Activated CD4-positive, alpha-beta T cell treated with anti-CD3 and anti-CD28 coated beads, Interleukin-2, amount 50 U/mL, for 24 hours (primary cell): ENCODE measurements at places on chromosomes 7 and 10.

DNA sequence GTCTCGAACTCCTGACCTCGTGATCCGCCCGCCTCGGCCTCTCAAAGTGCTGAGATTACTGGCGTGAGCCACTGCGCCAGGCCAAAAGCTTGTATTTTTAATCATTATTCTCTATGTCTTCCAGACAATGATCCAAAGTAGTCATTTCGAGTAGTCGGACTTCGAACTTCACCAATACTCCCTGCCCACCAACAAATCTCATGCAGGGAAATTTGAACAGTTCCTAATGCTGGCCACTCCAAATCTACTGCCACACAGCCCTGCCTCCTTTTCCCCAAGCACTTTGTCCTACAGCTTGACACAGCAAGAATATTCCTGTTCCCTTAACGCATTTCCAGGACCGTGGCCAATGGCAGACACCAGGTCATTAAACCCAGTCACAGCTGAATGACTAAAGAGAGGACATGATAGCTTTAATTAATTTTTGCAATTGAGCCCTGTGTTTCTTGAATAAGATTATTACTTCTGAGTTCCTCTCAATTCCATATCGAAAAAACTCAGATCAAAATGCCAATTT lies 142.3 kb upstream of the NRP1 start:
- DNase-seq = no peak

GRCh38 chr7:125511310-125511709 lies 581.7 kb upstream of the POT1 start:
- DNase-seq = no peak

GRCh38 chr10:62306663-62307062 lies 38.0 kb upstream of the RTKN2 start:
- DNase-seq = no peak

DNA sequence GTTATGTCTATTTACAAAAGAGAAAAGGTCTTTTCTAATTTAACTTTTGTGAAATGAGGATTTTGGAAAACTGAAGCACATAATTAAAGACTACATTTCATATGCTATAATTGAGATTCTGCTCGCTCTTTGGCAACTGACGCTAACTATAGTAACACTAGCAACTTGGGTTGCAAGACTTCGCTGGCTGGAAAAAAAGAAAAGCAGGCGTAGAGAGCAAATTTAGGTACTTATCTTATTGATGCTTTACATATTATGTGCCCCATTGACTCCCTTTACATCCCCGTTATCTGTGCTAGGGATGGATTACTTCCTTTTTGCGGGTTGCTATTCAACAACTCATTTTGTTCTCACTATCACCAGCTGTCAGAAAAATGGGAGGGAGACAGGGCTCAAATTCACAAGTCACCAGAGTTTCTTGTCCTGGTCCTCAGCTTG lies 10.5 kb downstream of the SEMA3C start:
- no peak for DNase-seq

DNA sequence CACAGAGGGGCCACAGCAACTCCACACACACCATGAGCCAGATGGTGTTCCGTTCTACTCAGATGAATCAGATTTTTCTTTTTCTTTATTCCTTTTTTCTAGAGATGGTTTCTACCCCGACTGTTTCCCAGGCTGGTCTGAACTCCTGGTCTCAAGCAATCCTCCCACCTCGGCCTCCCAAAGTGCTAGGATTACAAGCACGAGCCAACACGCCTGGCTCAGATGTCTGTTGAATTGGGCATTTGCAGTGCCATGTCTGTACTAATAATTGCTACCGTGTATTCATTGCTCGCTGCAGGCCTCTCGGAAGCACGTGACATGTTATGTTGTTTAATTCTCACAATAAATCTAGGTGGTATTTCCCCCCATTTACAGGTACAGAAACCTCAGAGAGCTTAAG lies 67.2 kb downstream of the RABGEF1 start:
- DNase-seq = no peak

- DNase-seq = no peak
These were observed 120.4 kb downstream of the MALRD1 start for GRCh38 chr10:19169041-19169440.

DNA sequence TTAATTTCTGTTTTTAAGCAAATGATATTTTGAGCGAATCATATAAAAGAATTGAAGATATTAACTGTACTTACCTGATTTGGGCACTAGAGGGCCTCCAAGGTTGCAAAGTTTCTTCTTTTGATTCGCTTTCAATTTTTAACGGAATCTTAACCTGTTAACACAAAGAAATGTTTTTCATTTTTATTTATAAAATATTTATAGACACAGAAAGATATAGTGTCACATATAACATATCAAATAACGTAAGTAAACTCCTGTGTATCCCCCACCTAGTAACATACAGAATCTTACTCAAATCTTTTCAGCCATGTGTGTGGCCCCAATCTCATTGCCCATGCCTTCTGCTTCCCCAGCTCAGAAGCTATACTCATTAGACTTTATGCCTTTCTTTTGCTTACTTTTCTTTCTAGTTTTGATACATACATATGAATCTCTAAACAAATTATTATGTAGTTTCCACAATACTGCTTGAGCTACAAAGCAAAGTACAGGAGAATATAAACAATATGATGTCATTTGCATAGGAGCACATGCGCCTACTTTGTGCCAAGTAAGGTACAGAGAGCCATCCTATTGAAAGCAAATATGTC lies 49.5 kb upstream of the ZPBP start:
- no peak for DNase-seq

GRCh38 chr7:24038993-24039392 lies 245.0 kb upstream of the NPY start:
- DNase-seq = no peak

- no peak for DNase-seq
These were observed 57.0 kb downstream of the PHTF2 start for GRCh38 chr7:77855371-77856083.

- peak; percentile 53 for DNase-seq
These were observed 815 bp downstream of the GIMAP8 start for GRCh38 chr7:150451097-150451793.

DNA sequence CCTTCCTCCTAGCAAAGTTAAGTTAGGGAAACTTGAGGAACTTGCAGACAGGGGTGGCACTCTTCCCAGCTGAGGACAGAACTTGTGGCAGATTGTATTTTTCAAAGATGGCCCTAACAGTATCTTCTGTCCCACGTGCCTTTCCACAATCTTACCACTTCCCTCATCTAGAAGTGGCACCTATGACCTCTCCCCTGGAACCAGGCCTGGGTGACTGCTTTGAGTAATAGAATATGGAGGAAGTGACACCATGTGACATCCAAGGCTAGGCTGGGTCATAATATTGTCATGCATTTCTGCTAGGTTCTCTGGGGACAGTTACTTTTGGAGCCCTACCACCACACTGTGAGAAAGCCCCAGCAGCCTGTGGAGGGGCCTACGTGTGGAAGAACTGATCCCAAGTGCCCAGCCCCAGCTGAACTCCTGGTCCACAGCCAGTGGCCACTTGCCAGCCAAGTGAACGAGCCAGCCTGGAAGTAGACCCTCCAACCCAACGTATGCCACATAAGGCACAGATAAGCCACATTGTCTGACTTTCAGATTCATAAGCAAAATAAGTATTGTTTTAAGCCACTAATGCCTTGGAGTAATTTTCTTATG lies 193.7 kb downstream of the PTPN20 start:
- DNase-seq = no peak

DNA sequence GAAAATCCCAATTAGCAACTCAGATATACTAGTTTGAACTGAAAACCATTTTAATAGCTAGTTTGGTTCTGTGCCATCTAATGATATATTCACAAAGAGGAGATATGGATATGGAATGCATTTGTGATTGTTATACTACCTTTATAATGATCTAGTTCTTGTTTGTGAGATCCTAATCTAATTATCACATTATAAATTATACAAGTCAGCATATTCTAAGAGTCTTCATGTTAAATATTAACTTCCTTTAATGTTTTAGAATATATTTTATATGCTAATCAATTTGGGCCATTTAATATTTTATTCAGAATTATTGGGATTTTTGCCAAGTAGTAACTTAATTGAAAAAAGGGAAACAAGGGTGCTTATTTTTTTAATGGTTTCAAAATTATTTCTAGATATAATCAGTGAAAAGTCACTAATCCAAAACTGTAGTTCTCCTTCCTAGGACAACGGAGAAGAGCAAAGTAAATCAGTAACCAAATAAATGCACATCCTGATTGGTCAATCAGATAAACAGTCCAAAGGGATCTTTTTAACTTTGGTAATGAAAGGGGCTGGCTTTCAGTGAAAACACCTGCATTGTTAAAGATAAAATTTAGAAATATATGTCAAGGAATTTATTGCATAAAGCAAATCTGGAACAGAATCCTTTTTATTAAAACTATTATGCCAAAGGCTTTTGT lies 173.9 kb upstream of the MEOX2 start:
- DNase-seq = no peak

DNA sequence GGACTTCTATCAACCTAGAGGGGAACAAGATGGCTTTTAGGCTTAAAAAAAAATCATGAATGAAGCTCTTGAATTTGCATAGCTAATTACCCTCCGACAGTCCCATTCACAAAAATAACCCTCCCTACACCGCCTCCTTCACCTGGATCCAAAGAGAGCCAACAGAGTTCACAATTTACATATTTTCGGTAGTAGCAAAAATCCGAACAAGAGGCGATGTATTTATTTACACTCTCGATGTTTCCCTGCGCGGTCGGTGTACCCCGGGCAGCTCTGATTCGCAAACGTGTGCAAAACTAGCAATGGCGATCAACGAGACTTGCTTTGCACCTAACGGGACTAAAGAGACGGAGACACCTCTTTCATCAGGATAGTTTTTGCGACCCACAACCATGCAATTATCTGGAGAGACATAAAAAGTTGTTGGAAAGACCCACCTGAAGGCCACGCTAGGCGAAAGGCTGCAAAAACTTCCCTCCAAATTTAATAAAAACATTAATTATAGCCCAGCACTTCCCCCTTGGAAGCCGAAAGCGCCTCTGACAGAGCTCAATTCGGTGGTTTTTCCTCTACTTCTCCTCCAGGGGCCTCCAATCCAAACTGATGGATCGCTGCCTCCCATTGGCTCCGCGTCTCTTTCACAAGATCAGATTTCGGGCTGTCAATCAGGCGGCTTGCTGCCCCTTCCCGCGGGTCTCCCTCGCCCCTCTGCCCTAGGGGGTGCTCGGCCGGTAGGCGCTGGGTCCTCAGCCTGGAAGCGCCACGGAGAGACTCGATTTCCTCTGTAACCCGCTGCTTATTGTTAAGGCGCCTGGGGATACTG lies at the start of gene ETV1:
TSS of gene ETV1 (minus strand) at position 541 of the 823 bp plus-strand sequence. CDS start 614 bp downstream, outside the sequence.
- DNase-seq = no peak

DNA sequence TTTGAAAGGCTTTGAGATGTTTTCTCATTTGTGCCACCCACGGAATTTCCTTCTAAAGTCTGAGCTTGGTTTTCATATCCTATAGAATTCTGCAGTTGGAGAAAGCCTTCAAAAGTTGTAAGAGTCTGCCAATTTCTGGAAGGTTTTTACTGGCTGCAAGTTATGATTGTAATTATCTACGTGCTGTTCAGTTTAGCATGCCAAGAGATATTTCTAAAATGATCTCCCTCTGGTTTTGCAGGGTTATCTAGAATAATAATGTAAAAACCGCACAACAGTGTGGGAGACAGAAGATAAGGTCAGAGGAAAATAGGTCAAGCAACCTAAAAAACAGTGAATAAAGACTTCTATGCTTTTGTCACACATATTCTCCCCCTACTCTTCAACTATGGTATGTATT lies 69.3 kb downstream of the MTERF1 start:
- DNase-seq = no peak

DNA sequence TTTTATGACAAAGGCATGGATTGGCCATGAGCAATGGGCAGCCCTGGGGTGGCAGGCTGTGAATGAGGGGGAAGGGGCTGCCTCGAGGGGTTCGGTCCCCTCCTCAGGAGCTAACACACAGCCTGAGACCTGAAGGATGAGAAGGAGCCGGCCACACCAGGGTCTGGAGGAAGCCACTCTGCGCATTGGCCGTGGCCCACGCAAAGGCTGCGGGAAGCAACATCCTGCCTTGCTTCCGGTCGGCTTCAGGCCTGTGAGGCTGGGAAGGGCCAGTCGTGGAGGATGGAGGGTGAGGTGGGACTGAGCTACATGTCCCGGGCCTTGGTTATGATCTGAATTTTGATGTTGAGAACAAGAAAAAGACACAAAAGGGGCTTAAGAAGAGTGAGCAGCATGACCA lies 49.4 kb downstream of the RGS10 start:
- DNase-seq = no peak

GRCh38 chr7:956031-956430 lies 1.6 kb upstream of the ADAP1 start:
- no peak for DNase-seq

- DNase-seq = no peak
These were observed 37.9 kb downstream of the SORCS1 start for GRCh38 chr10:107126512-107127065.

- no peak for DNase-seq
These were observed 237.7 kb downstream of the CACNB2 start for GRCh38 chr10:18377898-18378297.

DNA sequence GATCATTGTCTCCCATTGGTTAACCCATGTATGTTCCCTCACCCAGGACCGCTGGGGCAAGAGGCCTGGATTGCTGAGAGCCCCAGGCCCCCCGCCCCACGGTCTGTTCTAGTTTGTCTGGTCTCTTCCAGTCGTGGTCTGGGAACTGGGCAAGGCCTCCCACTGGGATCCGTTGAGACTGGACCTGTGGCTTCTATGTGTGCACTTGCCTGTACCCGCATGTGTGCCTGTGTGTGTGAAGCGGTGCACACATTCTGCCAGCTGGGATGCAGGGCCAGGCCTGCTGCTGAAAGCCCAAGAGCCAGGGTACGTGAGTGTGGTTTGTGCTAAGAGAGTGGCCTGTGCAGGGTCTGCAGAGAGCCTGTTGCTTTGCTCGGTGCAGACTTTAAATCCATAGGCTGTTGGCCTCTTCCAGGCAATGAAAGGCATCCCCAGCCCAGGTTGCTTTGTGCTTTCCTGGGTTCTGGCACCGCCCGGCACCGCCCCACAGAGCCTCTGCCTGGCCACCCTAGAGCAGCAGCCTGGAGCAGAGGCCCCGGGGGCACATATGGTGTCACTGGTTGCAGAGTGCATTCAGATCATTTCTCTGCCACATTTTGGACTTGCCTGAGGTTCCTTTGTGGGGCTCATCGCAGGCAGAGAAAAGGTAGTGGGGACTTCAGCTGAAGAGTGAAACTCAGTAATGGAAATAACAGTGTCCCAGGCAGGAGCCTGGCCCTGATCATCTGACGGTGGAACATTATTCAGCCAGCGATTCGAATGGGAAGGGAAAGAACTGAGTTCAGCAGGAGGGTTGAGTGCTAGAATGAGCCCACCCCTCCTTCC lies 215.5 kb downstream of the GLRX3 start:
- DNase-seq = no peak

- no peak for DNase-seq
These were observed 299.8 kb downstream of the GLRX3 start for GRCh38 chr10:130435961-130436360.
